Upper lobe of right lung (tissue), 1 donor: ENCODE measurements at places on chromosomes 11 and 22. TPM values are rescaled to one million over a fixed set of nuclear protein-coding genes. Genes with fewer than 3 reads are reported as not detected.

SEC14L6 gene
- total RNA-seq: 17.2 TPM

GLB1L3 gene
- 0.43 TPM for total RNA-seq

ETS1 gene
- 121 TPM for total RNA-seq

TMEM123 gene
- 203 TPM for total RNA-seq

TRIM48 gene
- total RNA-seq: not detected

HTR3B gene
- total RNA-seq: not detected

FADS2 gene
- total RNA-seq: 75.1 TPM

C11orf16 gene
- total RNA-seq: not detected

P4HA3 gene
- 0.96 TPM for total RNA-seq

ACCSL gene
- total RNA-seq: not detected

CABP4 gene
- total RNA-seq: 3.2 TPM

PKNOX2 gene
- total RNA-seq: 17.8 TPM

SYTL2 gene
- total RNA-seq: 36.5 TPM

DTX4 gene
- 43.1 TPM for total RNA-seq

DNA sequence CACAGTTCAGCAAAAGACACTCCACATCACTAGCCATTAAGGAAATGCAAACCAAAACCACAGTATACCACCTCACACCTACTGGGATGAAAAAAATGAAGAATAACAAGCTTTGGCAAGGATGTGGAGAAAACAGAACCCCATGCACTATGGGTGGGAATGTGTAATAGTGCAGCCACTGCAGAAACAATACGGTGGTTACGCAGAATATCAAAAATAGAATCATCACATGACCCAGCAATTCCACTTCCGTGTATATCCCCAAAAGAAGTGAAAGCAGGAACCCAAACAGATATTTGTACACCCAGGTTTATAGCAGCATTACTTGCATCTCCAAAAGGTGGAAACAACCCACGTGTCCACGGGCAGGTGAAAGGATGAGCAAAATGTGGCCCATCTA, 20.8 kb downstream of the CARS1 start:
- DNase-seq: no peak

DNA sequence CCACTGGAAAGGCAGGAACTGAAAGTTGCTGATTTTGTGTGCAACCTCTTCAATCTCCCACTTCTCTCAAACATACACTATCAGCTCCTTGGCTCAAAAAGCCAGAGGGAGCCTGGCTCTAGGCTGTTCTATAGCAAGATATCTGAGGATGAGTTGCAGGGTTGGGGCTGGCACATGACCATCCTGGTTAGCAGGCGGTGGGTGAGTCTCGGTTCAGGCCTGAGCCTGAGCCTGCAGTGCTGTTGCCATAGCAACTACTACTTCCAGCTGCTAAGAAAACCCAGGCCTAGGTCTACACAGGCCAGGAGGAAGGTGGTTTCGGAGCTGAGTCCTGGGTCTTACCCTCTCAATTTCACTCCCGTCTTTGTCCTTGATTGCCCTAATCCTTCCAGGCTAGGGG, 39.0 kb downstream of the CWC15 start:
- no peak for DNase-seq

GRCh38 chr22:26471522-26471921, 12.1 kb downstream of the HPS4 start:
- DNase-seq: no peak

DNA sequence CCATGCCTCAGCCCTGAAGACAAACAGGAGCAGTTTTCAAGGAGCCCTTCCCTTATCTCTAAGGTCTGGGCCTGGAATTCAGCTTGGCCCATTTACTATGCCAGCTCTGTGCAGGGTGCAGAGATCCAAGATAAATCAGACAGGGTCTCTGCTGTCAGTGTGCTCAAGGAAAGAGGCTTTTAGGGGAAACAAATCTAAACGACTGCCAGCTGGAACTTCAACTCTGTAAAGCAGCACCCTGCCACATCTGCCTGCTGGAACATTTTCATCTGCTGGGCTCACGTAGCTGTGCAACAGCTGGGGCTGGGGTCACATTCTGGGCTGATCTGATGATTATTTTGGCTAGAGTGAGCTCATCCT, 19.8 kb upstream of the EHF start:
- no peak for DNase-seq

DNA sequence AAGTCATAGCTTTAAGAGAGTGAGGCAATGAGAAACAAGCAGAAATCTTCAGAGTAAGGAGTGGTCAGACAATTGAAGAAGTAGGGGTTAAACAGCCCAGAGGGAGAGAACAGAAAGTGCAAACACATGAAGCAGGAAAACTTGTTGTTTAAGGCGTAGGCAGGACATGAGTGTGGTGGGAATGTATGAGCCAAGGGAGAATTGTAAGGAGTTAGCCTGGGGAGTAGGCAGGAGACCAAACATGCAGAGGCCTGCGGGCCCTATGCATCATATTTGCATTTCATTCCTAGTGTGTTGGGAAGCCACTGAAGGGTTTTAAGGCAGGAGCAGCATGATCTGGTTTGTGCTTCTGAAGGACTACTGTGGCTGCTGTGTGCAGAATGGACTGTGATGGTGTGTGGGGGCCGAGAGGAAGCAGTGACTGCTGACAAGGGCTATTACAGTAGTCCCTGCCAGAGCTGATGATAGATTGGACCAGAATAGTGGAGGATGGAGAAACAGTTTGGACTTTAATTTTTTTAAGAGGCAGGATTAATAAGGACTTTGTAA, 179.9 kb upstream of the C11orf87 start:
- DNase-seq: no peak

- DNase-seq: no peak
Observed at GRCh38 chr11:105432241-105432995, 177.5 kb upstream of the GRIA4 start.

DNA sequence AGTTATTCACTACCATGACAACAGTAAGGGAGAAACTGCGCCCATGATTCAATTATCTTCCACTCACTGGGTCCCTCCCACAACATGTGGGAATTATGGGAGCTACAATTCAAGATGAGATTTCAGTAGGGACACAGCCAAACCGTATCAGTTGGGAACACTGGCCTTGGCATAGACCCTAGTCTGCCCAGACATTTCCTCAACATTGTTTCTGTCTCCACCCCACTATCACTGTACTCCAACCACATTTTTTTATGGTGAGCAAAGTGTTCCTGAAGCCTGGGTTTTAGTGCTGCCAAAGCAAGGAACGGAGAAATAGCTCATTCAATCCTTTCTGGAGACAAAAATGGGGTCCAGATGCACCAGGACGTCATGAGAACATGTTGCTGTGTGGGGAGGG, 122.6 kb upstream of the CCDC179 start:
- DNase-seq: no peak

DNA sequence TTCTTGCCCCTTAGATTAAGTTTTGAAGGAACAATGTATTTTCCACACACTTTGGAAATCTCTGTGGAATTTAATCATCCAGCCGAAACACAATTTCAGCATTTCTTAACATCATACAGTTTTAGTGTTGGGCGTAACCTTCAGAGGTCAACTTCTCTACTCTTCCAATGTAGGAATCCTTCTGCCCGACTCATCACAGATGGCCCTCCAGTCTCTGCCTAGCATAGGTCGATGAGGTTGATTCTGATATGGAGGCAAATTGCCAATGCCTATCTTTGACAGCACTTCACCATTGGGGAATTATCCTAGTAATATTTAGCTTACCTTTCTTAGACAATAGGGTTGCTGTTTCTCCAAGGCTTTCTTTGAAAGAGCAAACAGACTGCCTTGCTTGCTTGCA, 175.7 kb upstream of the TTC12 start:
- no peak for DNase-seq

- DNase-seq: no peak
Observed at GRCh38 chr11:36254713-36255112, 34.5 kb downstream of the COMMD9 start.

DNA sequence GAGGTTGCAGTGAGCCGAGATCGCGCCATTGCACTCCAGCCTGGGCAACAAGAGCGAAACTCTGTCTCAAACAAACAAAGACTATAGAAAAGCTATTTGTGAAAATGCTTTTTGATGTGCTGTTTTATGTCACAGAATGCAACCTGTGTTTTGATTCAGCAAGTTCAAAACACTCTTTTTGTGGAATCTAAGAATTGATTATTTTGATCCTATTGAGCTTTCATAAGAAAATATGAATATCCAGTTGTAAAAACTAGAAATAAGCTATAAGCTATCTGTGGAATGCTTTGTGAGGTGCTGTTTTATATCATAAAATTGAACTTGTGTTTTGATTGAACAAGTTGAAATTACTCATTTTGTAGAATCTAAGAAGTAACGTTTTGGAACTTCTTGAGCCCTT, 110.7 kb upstream of the VPREB1 start:
- DNase-seq: no peak

GRCh38 chr11:78902771-78903507, 328.3 kb upstream of the NARS2 start:
- no peak for DNase-seq

DNA sequence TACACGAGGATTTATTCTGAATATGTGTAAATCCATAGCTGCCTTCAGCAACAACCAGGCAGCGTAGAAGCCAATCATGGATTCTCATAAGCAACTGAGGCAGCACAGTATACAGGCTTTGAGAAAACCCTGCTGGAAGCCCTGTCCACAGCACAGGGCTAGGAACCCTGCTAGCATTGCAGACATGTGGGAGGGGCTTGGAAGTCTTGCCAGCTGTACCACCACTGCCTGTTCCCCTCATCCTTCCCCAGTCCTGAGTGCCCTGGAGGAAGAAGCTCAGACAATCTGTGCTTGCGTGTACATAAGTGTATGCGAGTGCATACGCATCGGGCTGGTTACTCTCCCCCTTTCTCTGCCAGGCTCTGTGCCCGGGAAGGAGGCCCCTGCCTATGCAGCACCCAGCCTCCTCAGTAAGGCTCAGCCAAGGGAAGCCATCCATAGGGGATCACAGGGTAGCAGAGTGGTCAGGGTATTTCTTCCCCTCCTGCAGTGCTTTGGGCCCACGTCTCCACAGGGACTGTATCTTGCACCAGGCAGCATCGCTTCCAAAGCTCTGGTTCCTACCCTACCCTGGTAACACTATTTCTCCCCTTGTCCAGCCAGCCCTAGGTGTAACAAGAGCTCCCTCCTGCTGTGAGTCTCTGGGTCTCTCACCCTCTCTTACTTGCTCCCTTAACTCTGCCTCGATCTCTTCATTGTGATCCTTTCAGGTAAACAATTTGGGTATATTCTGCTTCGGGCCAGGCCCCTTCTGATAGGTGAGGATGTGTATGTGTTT, 90.5 kb downstream of the GALNT18 start:
- no peak for DNase-seq

GRCh38 chr11:95070471-95070870, 3.8 kb downstream of the SRSF8 start:
- no peak for DNase-seq

DNA sequence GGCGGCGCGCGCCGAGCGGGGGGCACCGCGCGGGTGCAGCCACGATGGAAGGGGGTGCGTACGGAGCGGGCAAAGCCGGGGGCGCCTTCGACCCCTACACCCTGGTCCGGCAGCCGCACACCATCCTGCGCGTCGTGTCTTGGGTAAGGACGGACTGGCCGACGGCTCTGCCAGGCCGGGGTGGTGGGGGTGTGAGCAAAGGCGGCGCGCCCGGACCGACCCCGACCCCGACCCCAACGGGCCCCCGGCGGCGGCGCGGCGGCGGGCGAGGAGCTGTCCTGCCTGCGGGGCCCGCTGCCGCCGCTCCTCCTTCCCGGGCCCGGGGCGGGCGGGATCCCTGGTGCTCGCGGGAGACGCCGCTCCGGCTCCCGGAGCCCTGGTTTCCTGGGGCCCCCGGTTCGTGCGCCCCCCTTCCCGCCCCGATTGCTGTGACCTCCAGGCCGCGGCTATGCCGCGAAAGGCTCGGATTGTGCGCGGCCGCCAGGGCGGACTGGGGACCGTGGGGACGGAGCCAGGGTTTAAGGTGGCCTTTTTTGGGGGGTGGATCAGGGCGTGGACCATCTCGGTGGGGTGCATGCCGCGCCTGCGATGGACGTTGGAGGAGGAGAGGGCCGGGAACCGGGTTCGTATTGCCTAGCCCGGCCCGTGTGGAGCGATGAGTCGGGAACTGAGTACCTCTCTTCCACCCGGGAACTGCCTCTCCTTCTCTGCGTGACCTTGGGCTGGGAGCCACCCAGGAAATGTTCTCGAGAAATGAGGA, at the start of gene SYNGR1:
SYNGR1 (plus strand) TSS at position 25 of the 760 bp plus-strand sequence; CDS start at position 45, 20 bp downstream.
- DNase-seq: no peak

GRCh38 chr11:14641801-14642200, 1.8 kb upstream of the PDE3B start:
- no peak for DNase-seq

GRCh38 chr11:19614370-19614940, 98.2 kb upstream of the NAV2 start:
- no peak for DNase-seq

DNA sequence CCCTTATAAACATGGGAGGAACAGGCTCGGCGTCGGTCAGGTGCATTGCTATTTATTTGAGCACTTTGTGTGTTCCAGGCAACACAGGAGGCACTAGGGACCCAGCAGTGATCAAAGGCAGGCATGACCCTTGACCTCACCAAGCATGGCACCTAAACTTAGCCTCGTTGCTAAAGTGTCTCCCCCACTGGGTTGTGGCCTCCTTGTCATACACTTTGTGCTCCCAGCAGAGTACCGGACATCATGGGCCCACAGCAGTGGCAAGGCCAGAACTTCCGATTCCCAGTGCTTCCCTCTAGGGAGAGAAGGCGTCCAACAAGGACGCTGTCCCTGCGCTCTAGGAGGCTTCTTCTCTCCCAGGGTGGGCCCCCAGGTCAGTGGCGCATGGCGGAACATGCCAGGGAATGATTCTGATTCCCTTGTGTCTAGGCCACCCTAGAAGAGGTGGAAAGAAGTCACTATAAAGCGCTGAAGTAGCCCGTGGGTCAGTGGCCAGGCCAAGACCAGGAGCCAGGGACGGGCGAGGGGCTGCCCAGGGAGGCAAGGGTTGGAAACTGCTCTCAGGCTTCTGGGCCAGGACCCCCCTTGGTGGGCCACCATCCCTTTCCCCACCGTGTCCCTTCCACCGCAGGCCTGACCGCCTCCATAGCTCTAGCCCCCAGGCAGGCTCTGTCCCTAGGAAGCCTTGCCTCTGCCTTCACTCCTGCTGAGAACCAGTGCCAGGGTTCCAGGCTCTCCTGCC, 19.7 kb downstream of the TOM1 start:
- peak; percentile 43 for DNase-seq

GRCh38 chr22:37638391-37639069, 939 bp upstream of the SH3BP1 start:
- DNase-seq: no peak

GRCh38 chr11:13119941-13120520, 110.9 kb downstream of the RASSF10 start:
- DNase-seq: no peak

GRCh38 chr22:28768701-28769393, 3.6 kb upstream of the CCDC117 start:
- no peak for DNase-seq

- DNase-seq: no peak
Observed at GRCh38 chr11:33976495-33977199, 74.9 kb upstream of the CAPRIN1 start.

- no peak for DNase-seq
Observed at GRCh38 chr11:27934830-27935145, 173.2 kb downstream of the KIF18A start.
